Activated T-cell treated with anti-CD3 and anti-CD28 coated beads, Interleukin-2, amount 50 U/mL, for 4 hours (primary cell): ENCODE measurements at places on chromosomes 7 and 10. TPM values are rescaled to one million over a fixed set of nuclear protein-coding genes. Genes with fewer than 3 reads are reported as not detected.

The STARD3NL gene
- 30.7 TPM for total RNA-seq

The WDR37 gene
- 12.2 TPM for total RNA-seq

The FAM25A gene
- total RNA-seq = not detected

The PRSS37 gene
- total RNA-seq = not detected

GRCh38 chr7:2049782-2050510 lies 182.8 kb downstream of the MAD1L1 start:
- DNase-seq = no peak

GRCh38 chr10:11235771-11236170 lies 218.1 kb downstream of the CELF2 start:
- DNase-seq = no peak
